ENCODE measurements at places on chromosomes 16 and 17.

GRCh38 chr16:11105038-11105903 lies 150.7 kb downstream of the SOCS1 start:
- no peak for DNase-seq

DNA sequence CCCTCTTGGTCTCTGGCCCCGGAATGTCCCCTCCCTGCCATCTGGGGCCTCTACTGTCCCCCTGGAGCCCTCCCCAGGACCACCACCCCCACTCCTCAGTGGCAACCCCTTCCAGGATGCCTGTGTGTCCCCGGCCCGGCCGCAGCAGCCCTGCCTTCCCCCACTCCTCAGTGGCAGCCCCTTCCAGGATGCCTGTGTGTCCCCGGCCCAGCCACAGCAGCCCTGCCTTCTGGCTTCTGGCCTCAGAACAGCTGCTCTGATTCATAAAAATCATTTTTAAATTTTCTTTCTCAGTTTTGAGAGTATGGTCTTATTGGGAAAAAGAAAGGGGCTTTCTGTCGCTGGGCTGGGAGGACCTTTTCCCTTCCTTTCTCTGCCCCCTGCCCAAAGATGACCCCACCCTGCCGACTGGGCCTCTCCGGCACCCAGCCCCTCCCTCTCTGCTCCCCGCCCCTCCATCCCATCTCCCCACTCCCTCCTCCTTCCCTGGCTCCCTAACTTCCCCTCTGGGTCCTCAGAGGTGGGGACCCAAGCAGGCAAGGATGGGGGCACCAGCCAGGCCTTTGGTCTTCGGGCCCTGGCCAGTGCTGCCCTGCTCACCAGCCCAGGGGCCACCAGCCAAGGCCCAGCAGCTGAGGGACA lies 40.5 kb downstream of the BAHCC1 start:
- no peak for DNase-seq

DNA sequence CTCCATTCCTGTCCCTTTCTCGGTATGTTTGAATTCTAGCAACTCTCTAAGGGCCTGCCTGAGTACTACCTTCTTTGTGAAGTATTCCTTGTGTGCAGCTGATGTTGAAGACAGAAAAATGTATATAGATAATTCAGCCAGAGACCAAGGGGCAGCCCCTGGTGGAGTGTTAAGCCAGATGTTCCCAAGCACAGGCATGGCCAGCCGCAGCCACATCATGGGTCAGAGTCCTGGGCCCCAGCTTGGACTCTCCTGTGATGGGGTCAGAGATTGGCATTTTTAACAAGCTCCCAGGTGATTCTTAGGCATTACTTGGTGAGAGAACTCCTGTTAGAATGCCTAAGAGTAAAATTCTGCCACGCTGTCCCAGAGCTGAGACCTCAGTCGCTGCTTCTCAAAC lies 100.8 kb downstream of the IRF8 start:
- DNase-seq: no peak

GRCh38 chr17:75876190-75876937 lies 2.0 kb downstream of the TRIM47 start:
- no peak for DNase-seq

- no peak for DNase-seq
Measured at GRCh38 chr16:23374721-23375510, 72.8 kb downstream of the SCNN1B start.

DNA sequence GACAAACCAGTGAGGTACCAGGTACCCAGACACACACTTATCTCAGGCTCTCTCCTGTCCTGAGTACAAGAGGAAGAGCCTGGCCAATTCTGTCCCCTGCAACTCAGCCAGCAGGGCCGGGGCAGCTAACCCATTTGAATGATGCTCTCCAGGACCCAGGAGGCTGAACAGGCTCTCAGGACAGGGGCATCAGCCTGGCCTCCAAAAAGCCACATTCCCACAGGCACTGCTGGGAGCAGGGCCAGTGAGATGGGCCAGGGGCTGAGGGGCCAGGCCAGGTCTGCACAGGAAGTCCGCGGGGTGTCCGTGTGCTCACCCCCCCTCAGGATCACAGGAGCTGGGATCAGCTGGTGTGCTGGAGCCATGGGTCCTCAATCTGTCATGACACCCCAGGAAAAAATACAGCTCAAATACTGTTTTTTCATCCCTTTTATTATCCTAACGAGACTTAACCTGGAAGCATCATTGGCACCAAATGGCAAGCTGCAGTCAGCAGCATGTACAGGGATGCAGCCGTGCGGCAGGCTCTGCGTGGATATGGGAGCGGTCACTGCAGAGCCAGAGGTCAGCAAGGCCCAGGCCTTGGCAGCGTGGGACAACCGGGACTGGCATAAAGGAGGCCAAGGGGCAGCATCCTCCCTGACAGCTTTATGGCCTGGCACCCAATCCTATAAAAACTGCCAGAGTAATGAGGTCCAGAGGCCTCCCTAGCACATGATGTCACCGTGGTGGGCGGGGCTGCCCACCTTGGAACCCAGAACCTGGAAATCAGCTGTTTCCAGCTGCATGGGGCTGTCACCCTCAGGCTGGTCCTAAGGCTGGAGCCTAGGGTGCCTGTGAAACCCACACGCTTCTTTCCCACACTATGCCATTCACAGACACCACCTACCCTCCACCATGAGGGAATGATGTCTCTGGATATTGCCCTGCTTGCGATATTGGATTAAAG lies 276.7 kb downstream of the C16orf95 start:
- DNase-seq: no peak

GRCh38 chr17:2053380-2054261 lies 1.3 kb upstream of the HIC1 start:
- DNase-seq: no peak

- DNase-seq: no peak
Measured at GRCh38 chr17:45902892-45903346, 8.6 kb downstream of the MAPT start.

- no peak for DNase-seq
Measured at GRCh38 chr17:19003543-19004420, 782 bp downstream of the FAM83G start.

DNA sequence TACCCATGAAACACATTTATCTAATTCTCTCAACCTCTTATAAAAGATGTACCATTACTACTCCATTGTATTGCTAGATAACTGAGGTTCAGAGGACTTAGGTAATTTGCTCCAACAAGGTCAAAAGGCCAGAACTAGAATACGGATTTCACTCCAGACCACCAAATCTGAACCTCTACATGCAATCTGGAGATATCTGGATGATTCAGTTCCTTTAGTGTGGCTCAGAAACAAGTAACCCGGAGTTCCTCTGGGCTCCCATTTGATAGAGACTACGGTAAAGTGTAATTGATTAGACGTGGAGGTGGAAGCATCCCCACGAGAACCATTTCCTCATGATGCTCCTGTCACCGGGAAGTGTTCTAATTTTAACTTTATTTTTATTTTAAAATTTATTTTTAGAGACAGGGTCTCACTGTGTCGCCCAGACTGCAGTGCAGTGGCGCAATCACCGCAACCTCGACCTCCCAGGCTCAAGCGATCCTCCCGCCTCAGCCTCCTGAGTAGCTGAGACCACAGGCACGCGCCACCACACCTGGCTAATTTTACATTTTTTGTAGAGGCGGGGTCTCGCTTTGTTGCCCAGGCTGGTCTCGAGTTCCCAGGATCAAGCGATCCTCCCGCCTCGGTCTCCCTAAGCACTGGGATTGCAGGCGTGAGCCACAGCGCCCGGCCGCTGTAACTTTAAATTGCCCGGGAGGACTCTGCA lies 608 bp upstream of the COX10 start:
- DNase-seq: no peak

GRCh38 chr17:37109106-37109505 lies 160.4 kb downstream of the AATF start:
- DNase-seq: no peak

GRCh38 chr16:89316701-89317100 lies 99.2 kb downstream of the ZNF778 start:
- no peak for DNase-seq

- DNase-seq: no peak
Measured at GRCh38 chr16:3825940-3826339, 54.6 kb downstream of the CREBBP start.

DNA sequence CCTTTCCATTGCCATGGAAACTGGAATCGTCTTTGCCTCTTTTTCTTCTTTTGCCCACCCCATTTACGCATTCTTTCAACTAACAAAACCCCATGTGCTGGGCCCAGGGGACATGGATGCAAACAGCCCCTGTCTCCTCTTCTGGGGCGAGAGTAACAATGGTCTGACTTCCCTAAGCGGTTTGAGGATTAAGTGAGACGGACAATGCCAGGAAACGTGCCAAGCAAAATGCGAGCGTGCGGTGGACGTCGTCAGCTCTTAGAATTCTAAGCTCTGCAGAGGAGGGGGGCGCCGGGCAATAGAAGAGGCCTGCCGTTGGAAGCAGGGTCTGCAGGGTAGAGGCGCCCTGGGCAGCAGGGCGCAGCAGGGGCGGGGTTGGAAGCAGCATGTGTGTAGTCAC lies 42.4 kb upstream of the JPH3 start:
- no peak for DNase-seq

- no peak for DNase-seq
Measured at GRCh38 chr17:79755591-79755990, 22.4 kb upstream of the CBX2 start.

DNA sequence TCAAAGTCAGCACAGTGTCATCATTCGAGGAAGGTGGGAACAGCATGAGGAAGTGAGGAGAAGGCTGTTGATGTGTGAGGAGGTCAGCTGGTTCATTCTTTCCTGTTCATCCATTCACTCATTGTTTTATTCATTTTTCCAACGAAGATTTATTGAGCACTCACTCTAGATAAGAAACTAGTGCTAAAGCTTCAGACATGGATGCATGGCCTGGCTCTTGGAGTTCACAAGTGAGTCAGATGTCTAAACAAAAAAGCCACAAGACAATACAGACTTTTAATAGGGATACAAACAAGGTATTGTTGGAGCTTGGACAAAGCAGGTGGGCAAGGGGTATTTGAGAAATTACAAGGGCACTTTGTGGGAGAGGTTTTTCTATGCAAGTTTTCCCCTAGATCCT lies 31.3 kb upstream of the MPHOSPH6 start:
- no peak for DNase-seq

GRCh38 chr16:1645914-1646525 lies 32.1 kb upstream of the JPT2 start:
- no peak for DNase-seq

- no peak for DNase-seq
Measured at GRCh38 chr16:7304958-7305357, 27.7 kb upstream of the RBFOX1 start.

- no peak for DNase-seq
Measured at GRCh38 chr16:2428051-2428783, 1.0 kb upstream of the CCNF start.

DNA sequence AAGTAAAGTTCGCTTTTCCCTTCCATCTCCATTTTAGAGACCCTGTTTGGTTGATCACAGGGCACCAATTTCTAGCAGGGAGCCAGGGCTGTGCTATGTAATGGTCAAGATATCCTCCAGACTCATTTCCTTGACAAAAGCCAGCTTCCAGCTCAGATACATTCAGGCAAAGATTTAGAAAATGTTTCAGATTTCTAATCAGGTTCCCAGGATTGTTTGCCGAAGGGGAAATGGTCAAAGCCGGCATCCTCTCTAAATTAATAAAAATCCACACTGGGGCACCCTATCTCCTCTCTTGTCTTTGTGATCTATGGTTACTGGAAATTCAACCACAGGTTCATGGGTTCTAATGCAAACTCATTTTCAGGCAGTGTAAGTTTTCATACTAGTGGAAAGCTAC lies 686.8 kb upstream of the KIF2B start:
- no peak for DNase-seq

GRCh38 chr16:48014349-48015135 lies 141.3 kb downstream of the ABCC12 start:
- no peak for DNase-seq

- no peak for DNase-seq
Measured at GRCh38 chr17:78356101-78356713, 3.7 kb downstream of the SOCS3 start.

DNA sequence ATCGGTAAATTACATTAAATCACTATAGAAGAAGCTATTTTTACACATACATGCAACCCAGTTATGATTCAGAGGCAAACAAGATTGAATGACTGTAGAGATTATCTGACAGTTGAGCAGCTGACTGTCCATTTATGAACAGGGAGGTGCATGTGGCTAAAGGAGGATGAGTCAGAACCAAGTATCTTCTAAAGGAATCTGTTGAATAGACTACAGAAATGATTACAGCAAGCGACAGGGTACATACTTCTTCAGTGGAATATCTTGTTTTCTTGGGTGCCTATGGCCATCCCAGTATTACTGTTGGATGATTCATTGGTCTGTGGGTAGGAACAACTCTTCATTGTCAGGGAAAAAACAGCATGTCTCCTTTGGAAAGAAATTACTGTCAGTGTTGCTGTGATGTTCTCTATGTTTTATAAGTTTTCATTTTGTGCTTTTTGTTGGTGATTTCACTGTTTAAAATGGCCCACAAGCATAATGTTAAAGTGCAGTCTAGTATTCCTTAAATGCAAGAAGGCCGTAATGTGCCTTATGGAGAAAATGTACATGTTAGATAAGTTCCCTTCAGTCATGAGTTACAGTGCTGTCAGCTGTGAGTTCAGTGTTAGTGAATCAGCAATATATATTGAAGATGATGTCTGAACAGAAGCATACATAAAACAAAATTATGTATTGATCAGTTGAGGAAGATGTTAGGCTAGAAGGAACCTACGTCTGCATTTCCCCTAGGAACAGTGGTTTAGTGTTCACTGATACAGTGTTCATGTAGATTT lies 27.0 kb downstream of the CBFB start:
- no peak for DNase-seq

- no peak for DNase-seq
Measured at GRCh38 chr16:65406933-65407332, 285.1 kb upstream of the CDH11 start.

- no peak for DNase-seq
Measured at GRCh38 chr16:56931271-56931891, 561 bp upstream of the HERPUD1 start.

GRCh38 chr16:89670496-89671431 lies 13.1 kb downstream of the SPATA33 start:
- DNase-seq: no peak

DNA sequence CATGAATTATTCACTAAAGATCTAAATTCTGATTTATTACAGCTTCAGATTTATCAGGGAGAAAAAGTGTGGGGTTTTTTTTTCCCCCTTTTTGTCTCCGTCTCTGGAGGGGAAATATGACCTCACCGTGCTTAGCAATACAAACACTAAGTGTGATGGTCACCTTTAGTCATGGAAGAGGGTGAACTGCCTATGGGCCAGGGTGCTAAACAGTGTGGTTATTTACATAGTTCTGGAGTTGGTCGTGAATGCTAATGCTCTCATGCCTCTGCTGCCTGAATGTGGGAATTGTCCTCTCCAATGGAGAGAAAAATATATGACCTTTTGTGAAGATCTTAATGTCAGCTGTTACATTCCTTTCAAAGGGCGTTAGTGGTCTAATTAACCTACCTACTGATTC lies 44.8 kb upstream of the MSI2 start:
- DNase-seq: no peak

GRCh38 chr17:5581655-5582054 lies 2.7 kb downstream of the NLRP1 start:
- no peak for DNase-seq

Measured in left renal pelvis (tissue), 4 donors.